SJCRH30 (cell line): ENCODE measurements at places on chromosomes 13 and 19.

DNA sequence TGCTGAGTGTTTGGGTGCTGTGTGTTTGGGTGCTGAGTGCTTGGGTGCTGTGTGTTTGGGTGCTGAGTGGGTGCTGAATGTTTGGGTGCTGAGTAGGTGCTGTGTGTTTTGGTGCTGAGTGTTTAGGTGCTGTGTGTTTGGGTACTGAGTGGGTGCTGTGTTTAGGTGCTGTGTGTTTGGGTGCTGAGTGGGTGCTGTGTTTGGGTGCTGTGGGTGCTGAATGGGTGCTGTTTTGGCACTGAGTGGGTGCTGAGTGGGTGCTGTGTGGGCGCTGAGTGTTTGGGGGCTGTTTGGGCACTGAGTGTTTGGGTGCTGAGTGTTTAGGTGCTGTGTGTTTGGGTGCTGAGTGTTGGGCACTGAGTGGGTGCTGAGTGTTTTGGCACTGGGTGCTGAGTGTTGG, 48.5 kb upstream of the F7 start:
- DNase-seq = no peak

DNA sequence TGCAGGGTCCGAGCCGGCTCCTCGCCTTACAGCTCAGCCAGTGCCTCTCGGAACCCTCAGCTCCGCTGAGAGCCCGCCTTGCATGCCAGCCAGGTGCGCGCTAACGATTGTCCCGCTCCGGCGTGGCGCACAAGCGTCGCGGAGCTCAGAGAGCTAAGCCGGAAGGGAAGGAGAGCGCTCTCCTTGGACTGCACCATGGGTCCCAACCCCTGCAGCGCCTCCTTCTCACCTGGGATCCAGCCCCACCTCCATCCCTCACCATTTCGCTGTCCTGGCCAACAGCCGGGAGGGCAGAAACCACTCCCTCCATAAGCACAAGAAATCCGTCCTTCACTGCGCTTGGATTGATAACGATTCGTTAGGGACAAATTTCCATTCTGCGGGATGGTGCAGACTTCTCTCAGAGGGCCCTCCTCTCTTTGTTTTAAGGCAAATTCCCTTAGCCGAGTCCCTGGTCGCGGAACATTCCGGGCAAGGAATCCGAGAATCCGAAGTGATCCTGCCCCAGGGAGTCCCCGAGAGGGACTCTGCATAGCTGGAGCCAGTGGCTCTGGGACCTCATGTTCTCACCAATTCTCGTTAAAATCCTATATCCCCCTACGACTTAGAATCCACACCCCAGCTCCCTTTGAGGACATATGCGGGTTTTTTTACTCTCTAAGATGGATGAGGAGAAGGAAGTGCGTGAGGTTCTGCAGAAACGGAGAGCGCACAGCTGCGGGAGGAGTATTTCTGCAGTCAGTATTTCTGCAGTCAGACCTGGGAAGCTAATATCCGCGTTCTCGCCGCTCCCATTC, 2.8 kb downstream of the GSX1 start:
- DNase-seq = no peak

DNA sequence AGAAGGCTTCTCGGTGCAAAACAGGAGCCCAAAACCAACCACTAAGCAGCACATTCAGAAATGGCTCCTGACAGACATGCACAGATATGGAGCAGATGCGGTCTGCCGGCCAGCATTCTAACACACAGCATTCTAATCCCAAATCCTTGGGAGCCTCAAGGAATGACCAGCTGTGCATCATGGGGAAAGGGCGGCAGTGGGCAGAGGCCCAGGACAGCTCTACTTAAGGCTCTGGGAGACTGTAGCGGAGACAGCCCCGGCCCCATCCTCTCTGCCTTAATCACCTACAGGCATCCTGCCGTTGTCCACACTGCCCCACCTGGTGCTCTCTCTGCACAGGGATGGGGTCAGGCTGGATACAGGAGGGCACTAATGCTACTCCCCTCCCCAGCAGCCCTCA, 1016.0 kb downstream of the UQCRFS1 start:
- peak; percentile 23 for DNase-seq

GRCh38 chr13:31208559-31209122, 8.9 kb downstream of the B3GLCT start:
- DNase-seq = peak; percentile 47

- DNase-seq = no peak
These were observed 1.8 kb downstream of the ZC3H13 start for GRCh38 chr13:46050771-46051170.

GRCh38 chr19:50723735-50724521, 764 bp downstream of the CLEC11A start:
- DNase-seq = no peak

GRCh38 chr19:18589380-18590272, 1.0 kb downstream of the REX1BD start:
- peak; percentile 84 for DNase-seq

DNA sequence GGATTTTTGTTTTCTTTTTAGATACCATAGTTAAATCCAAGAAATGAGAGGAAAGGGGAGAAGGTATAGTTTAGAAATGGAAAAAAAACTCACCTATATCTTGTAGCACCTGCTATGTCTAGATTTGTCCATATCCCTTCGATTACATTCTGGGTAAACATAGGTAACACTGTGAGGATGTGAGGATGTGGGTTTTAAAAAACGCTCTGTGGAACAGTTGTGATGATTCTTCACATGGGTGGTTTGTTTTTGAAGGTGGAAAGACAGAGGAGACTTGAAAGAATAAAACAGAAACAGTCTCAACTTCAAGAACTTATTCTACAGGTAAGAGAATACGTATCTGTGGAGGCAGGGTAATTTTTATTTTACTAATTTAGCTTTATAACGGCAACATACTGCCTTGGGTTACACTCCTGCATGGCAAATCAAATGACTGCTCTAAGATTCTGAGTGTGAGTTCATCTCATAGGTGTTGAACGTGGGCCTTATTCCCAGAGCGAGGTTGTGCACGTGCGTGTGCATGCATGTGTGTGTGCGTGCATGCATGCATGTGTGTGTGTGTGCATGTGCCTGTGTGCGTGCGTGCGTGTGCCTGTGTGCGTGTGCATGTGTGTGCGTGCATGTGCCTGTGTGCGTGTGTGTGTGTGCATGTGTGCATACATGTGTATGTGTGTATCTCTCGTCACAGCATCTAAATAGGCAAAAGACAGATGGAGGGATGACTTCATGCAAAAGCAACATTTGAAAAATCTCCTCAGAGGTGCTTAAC, 23.5 kb downstream of the ATP4B start:
- no peak for DNase-seq

DNA sequence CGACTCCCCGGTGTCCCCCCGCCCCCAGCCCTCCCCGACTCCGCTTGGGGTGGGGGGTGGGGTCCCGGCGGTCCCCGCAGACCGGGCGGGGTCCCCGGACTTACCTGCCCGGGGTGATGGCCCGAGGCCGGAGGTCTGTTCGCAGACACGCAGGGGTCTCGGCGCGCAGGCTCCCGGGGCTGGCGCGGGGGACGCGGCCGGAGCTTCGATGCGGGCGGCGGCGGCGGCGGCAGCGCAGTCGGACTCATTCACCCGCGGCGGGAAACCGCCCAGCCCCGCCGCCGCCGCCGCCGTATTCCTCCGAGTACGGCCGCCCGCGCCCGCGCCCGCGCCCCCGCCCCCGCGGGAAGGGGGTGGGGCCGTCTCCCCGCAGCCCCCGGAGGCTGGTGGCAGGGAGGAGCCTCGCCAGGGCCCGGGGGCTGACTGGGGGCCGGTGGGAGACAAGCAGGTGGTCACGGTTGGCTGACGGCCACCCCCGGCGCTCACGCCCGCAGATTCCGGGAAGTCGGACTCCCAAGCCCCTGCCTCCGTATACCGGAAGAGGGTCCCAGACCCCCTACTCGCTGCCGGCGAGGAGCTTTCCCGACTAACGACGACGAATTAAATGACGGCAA, at the start of gene C2CD4C:
Gene C2CD4C (minus strand): TSS at position 246 of the 614 bp plus-strand sequence. CDS start 786 bp downstream, outside the sequence.
- peak; percentile 12 for DNase-seq

- DNase-seq = no peak
These were observed 23.9 kb upstream of the METTL21C start for GRCh38 chr13:102718746-102719145.

- no peak for DNase-seq
These were observed 32.7 kb downstream of the ALG5 start for GRCh38 chr13:36966404-36966803.

GRCh38 chr13:51444922-51445321, 7.9 kb downstream of the INTS6 start:
- peak; percentile 20 for DNase-seq

- DNase-seq = no peak
These were observed 44.4 kb upstream of the WDFY2 start for GRCh38 chr13:51539887-51540286.

GRCh38 chr13:90184355-90184754, 1163.1 kb upstream of the MIR17HG start:
- DNase-seq = no peak

DNA sequence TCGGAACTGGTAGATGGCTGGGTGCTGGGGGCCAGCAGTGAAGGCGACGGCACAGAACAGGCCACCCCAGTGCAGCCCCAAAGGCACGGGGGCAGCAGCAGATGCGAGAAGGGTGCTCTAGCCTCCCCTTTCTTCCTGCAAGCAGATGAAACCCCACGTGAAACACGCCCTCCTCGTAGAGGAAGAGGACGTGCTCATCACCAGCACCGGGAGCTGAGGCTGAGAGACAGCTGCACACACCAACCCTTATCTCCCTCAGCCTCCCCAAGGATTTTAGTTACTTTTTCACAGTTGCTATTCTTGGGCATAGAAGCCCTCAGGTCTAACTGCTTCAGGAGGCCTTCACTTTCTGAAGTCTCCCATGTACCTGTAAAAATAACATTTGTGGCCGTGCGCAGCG, 11.9 kb downstream of the ZNF787 start:
- DNase-seq = peak; percentile 40

GRCh38 chr13:39047560-39047959, 9.3 kb downstream of the NHLRC3 start:
- DNase-seq = no peak

- DNase-seq = no peak
These were observed 7.8 kb upstream of the KLK14 start for GRCh38 chr19:51090471-51090870.

GRCh38 chr13:79311386-79311785, 94.7 kb downstream of the RBM26 start:
- no peak for DNase-seq

GRCh38 chr13:62185631-62186255, 770.1 kb upstream of the PCDH20 start:
- DNase-seq = no peak

DNA sequence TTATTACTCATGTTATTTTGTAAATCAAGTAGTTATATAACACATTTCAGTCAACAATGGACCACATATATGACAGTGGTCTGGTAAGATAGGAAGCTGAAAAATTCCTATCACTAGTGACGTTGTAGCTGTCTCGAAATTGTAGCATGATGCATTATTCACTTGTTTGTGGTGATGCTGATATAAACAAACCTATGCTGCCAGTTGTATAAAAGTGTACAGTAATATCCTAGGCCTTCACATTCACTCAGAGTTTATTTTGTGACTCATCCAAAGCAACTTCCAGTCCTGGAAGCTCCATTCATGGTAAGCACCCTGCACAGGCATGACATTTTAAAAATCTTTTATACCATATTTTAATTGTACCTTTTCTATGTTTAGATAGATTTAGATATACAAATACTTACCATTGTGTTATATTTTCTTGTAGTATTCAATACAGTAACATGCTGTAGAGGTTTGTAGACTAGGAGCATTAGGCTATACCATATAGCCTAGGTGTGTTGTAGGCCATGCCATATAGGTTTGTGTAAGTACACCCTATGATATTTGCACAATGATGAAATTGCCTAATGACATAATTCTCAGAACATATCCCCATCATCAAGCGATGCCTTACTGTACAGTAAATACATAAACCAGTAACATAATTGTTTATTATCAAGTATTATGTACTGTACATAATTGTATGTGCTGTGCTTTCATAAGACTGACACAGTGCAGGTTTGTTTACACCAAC, 49.3 kb downstream of the IFT88 start:
- no peak for DNase-seq

DNA sequence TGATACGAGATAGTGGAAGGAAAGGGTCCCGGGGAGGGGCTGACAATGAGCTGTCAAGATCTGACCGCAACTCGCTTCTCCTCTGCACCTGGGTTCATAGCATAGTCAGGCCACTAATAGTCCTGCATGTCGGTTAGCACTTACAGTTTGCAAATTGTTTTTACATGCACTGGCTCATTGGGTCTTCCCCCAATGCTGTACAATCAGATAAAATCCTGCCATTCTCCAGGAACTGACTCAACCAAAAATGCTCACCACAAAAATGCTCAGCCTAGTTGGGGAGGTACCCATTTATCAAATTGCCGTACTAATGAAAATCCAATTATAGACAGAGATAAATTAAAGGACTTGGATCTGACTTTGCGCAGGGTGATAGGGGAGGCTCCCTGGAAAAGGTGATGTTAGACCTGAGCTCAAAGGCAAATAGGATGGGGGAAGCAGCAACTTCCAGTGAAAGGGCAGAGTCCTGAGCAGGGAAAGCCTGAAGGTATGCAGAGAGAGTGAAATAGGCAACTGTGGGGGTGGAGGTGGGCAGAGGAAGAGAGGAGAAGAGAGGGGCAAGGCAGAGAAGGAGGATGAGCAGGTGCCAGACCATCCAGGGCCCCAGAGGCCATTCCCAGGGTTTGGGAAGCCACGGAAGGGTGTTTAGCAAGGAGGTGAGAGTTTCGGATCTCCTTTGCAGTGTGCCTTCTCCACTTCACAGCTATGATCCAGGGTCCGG, 326.1 kb upstream of the TSHZ3 start:
- peak; percentile 36 for DNase-seq

GRCh38 chr13:45194081-45194939, 6.5 kb downstream of the KCTD4 start:
- no peak for DNase-seq

- no peak for DNase-seq
These were observed 525.0 kb upstream of the SLITRK6 start for GRCh38 chr13:86324191-86324590.

DNA sequence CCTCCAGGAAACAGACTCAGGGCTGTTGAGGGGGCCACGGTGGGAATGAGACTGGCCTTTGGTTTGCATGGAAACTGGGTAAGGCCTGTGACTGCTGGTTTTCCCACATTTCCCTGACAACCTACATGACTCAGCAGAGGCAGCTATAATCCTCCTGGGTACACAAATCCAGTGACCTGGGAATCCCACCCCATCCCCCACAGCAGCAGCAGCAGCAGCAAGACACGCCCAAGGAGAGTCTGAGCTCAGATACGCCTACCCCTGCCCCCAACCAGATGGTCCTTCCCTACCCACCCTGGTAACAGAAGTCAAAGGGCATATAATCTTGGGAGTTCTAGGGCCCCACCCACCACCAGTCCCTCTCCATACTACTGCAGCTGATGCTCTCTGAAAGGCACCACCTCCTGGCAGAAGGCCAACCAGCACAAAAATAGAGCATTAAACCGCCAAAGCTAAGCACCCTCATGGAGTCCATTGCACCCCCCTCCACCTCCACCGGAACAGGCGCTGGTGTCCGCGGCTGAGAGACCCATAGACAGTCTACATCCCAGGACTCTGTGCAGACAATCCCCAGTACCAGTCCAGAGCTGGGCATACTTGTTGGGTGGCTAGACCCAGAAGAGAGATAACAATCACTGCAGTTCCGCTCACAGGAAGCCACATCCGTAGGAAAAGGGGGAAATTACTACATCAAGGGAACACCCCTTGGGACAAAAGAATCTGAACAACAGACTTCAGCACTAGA, 237.2 kb upstream of the SPRY2 start:
- no peak for DNase-seq

GRCh38 chr19:50837300-50837699, 3.9 kb upstream of the KLK15 start:
- no peak for DNase-seq
